ENCODE measurements at places on chromosomes 7 and 10.

DNA sequence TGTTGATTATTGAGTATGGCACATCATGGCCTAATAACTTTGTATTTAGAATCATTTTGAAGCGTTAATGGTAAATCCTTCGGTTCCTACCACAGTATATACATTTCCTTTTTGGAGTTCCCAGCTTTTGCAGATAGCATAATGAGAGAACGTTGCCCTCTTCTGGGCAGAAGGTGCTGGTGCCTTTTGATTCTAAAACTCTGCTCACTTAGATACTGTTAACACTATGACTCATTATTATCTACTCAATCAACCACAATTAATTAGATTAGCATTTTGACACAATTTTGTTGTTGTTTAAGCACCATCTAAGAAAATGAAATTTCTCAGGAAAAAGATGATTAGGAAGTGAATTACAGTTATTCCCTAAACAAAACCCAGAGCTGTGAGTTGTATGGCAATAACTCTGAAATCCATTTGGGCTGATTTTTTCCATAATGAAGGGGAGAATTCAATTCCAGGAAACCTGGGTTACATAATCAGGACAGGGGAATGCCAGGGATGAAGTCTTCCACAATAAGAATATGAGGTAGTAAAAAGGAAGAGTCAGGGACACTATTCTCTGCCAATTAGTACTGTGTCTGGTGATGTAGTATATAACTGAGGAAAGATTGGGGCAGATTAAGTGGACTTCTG is 11.5 kb upstream of the DLD start:
- DNase-seq: peak; percentile 56

- DNase-seq: no peak
Observed at GRCh38 chr7:140876519-140877248, 48.0 kb downstream of the BRAF start.

- DNase-seq: no peak
Observed at GRCh38 chr10:126198681-126199080, 189.6 kb downstream of the ADAM12 start.

DNA sequence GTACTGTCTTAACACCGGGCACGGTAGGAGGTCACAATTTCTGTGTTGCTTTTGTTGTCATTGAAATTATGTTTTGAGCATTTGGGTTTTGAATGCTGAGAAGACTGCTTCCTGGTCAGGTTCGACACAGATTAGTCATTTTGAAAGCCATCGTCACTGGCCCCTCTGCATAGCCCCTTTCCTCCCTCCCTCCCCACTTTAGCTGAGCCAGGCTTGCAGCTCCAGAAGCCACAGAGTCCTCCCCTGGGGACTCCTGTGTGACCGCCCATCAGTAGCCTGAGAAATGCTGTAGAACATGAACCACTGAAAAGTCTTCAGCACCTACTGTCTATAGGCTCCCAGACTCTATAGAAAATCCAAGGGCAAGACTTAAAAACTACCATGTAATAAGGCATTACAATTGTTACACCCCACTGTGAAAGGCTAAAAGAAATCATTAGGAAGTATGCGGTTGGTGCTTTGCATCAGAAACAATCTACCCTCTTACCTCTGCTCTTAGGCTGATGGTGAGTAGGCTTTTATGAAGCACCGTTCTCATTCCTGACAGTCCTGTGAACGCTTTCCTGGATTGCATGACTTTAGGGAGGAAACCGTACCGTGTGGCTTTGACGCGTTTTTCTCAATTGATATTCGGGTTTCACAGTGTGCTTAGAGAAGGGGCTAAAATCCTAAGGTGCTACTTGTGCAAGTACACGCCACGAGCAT is 24.8 kb downstream of the JCAD start:
- no peak for DNase-seq

DNA sequence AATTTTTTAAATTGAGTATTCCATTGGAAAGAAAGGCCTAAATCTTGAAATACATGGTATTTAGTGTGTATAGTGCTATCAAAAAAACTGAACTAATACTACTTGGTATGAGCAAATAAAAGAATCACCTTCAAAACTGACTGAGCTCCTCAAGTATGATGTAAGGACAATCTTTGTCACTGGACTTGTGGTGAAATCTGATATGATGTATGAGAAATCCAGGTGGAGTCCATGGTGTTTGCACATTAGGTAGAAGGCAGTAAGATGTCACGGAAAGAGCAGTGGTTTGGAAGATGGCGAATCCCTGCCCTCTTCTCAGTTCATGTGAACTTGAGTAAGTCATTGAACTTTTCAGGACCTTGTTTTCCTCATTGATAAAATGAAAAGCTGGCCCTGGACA is 62.1 kb upstream of the COL1A2 start:
- no peak for DNase-seq

- DNase-seq: no peak
Observed at GRCh38 chr7:92360387-92360786, 86.9 kb upstream of the GATAD1 start.

DNA sequence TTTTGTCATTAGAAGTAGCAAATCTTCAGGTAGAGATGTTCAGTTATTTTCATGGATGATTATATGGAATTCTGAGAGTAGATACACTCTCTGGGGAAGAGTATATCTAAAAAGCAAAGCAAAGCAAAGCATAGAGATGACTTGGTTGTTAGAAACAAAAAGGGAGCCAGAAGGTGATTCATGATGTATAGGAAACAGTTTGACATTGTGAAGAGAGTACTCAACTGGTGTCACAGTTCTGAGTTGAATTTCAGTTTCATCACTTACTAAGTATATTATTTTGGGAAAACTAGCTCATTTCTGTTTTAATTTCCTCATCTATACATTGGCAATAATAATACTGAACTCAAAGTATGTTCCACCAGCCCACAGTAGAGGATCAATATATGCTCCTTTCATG is 86.8 kb downstream of the SEMA3C start:
- no peak for DNase-seq

DNA sequence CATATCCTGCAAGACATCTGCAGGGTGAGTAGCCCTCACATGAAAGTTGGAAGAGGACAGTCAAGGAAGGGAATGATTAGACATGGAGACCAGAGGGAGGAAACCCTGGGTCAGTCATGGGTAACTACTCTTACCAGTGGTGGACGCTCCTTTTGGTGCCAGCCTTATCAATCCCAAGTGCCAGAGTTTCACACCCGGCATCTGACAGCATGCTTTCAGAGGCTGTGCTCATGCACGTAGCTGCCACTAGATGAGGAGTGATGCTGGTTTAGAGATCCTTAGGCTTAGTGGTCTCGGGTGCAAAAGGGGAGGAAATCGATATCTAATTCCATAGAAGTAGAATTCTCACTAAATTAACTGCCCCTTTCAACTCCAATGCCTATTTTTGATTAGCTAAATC is 100.8 kb downstream of the PLCE1 start:
- no peak for DNase-seq

GRCh38 chr10:50554376-50554994 is 69.3 kb downstream of the SGMS1 start:
- no peak for DNase-seq

GRCh38 chr7:106620676-106621075 is 40.3 kb downstream of the CCDC71L start:
- DNase-seq: no peak

DNA sequence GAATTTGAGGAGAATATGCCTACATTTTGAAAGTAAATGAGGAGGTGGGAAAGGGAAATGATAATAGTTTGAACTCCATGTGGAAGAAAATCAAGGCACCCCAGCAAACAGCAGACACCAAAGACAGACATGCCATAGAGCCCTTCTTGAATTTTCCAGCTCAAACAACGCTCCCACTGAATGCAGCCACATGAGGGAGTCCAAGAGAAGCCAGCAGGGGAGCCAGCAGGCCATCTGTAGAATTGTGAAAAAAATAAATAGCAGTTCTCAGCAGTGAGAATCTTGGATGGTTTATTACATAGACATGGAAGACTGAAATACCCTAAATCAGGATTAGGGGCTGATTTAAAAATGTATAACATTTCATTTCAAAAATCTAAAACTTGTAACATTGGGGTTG is 1567.3 kb upstream of the LRRTM3 start:
- peak; percentile 4 for DNase-seq

DNA sequence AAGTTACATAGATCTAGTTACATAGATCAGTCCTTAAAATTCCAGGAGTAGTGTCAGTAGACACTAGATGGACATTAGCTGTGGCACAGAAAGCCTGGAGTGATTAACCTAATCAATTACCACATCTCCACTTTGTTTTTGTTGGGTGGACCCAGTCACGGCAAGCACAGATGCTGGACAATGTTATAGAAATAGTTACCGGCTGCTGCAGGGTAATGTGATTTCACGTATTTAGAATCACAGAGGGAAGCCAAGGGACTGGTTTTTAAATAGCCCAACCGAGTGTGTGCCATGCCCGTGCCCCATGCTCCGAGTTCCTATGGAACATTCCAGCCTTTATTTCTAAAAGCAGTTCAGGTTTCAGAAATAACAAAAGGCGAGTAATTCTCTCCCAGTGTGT is 2.8 kb downstream of the LGI1 start:
- no peak for DNase-seq

- DNase-seq: no peak
Observed at GRCh38 chr7:112665709-112666108, 124.5 kb downstream of the TMEM168 start.

GRCh38 chr10:109939315-109939961 is 16.1 kb upstream of the XPNPEP1 start:
- no peak for DNase-seq

DNA sequence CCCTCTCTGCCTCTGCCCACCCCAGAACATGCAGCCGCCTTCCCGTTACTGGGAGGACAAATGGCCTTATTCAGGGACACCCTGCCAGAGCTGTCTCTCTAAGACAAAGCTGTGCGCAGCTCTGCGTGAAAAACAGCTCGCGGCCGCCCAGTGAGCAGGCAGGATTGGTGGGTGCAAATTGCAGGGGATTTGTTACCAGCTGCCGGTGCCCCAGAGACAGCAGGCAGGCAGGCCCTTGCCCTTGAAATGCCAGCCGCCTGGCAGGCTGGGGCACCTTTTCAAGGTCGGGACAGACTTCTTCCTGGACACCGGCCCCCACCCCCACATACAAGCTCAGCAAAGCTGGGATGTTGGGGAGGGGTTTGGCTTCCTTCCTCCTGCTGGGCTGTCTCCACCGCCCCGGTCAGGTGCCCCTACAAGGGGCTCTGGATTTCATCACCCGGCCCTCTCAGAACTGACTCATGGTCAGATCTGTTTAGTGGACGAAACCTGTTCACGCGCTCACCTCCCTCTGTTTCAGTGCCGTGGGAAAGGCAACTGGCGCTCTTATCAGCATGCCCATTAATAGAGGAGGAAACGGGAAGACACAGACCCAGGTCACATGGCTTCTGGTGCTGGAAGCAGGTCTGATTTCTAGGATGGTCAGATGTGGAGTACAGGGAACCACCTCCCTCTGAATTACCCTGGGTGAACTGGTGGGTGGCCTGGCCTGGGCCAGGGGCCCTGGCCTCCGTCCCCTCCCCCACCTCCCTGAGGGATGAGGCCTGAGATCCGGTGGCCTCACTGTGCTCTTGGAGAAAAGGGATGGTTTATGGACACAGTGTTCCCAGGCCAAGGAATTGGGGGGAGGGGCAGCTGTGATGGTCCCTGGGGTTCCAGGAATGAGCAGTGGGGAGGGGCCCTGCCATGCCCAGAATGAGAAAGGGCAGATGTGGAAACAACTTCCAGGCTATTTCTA is 123.9 kb upstream of the PPIF start:
- no peak for DNase-seq

GRCh38 chr10:122321960-122322359 is 50.9 kb downstream of the BTBD16 start:
- DNase-seq: no peak

- no peak for DNase-seq
Observed at GRCh38 chr7:146892151-146892550, 775.5 kb downstream of the CNTNAP2 start.

- no peak for DNase-seq
Observed at GRCh38 chr10:2851566-2851965, 215.8 kb upstream of the PFKP start.

GRCh38 chr7:6530626-6531491 is 20.4 kb downstream of the GRID2IP start:
- no peak for DNase-seq

DNA sequence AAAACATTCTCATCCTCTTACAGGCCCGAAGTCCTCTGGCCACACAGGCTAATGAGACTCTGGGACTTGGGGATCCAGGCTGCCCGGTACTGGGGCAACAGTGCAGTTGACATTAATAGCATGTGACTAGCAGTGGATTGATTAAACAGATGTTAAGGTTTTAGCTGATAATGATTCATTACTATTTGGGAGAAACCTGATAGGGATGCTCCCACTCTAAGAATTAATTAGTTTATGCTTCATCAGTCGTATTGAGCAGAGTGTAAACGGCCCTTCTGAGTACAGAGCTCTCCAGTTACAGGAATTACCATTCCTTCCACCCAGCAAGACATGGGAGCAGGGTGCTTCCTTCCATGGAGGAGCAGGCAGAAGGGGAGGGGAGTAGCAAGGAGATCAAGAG is 82.7 kb downstream of the RPS24 start:
- no peak for DNase-seq

DNA sequence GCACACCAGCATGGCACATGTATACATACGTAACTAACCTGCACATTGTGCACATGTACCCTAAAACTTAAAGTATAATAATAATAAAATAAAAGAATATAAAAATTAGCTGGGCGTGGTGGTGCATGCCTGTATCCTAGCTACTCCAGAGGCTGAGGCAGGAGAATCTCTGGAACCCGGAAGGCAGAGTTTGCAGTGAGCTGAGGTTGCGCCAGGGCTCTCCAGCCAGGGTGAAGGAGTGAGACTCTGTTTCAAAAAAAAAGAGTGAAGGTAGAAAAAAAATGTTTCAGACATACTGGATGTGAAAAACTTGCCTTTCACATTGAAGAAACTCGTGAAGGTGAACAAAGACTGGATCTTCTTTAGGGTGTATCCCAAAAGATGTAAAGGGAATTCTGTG is 26.7 kb downstream of the TSPAN14 start:
- no peak for DNase-seq

DNA sequence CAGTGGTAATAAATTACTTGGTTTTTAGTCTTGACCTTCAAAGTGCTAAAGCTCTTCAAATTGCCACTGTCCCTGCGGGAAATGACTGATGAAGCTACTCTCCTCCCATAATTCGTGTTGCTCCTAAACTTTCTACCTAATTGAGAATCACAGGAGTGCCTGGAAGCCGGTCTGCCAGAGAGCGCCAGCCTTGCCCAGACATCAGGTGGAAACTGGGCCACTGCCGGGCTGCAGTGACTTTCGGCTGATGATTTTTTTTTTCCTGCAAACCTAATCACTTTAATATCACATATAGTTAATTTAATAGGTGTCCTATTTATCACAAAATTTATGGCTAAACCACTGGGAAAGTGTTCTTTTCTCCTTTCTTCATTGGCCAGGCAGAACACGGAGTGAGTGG is 59.6 kb upstream of the UBE3C start:
- DNase-seq: no peak

- no peak for DNase-seq
Observed at GRCh38 chr10:36181426-36182178, 539.5 kb upstream of the FZD8 start.

DNA sequence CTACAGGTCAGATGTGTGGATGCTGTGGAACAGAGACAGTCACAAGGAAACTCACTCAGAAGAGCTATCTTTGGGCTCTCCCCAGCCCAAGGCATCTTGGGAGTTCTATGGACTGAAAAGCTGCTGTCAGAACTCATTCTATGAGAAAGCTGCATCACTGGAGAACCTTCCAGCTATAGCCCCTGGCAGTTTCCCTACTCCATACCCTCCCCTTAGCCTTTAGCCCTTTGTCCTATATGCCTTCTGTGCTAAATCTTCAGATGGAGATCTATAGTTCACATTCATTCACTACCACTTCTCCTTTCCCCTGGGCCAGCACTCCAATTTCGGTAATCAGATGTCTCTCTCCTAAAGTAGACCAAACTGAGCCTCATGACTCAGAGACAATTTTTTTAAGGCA is 6.9 kb downstream of the WNT8B start:
- DNase-seq: no peak

All from Panc1 (cell line).